ENCODE measurements at places on chromosomes 13 and 19. TPM values are rescaled to one million over a fixed set of nuclear protein-coding genes. Genes with fewer than 3 reads are reported as not detected.

DNA sequence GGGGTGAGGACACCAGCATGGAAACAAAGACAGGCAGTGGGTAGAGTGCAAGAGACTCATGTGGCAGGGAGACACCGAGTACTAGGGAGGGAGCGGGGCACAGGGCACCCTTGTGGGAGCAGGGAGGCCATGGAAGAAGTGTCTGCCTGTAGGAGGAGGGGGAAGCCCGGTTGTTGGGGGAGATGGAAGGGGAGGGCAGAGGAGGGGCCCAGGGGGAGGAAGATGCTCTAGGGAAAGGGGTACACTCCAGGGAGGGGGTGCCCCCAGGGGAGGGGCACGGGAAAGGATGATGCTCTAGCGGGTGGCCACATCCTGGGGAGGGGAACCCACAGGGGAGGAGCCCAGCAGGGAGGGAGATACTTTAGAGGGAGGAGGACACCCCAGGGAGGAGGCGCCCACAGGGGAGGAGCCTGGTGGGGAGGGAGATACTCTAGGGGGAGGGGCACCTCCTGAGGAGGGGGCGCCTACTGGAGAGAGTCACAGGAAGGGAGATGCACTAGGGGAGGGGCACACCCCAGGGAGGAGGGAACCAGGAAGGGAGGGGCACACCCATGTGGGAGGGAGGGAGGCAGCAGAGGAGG lies 24.9 kb downstream of the CPAMD8 start:
- no peak overlapping the region for H3K4me3 ChIP-seq
- no peak overlapping the region for H3K27ac ChIP-seq
- H3K27me3 ChIP-seq: no peaks in the 10 kb centered on the region
- H3K4me1 ChIP-seq: no peaks in the 10 kb centered on the region
- H3K36me3 ChIP-seq: no peaks in the 10 kb centered on the region
- DNase-seq: no peak

- peaks cover 4% of the 10 kb centered on the region for H3K27me3 ChIP-seq
- H3K27ac ChIP-seq: peak overlapping the region; percentile 48
- no peaks in the 10 kb centered on the region for H3K4me1 ChIP-seq
- no peak for DNase-seq
Observed at GRCh38 chr13:91155512-91156114, 191.9 kb upstream of the MIR17HG start.

DNA sequence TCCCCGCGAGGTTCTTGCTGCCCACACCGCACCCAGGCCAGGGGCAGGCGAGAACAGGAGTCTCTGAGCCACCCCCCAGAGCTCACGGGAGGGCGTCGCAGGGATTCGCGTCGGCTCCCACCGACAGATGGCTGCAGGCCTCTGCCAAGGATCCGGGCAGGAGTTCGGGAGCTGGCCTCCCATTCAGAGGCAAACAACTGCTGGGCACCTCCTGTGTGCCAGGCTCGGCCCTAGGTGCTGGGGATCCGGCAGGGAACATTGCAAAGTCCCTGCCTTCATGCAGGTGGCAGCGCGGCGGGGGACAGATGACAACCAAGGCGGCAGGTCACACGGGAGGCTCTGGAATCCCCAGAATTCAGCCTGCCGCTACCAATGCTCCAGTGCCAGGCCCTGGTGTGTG lies 25.3 kb downstream of the LRRC4B start:
- no peak for DNase-seq
- no peak overlapping the region for H3K4me3 ChIP-seq
- no peaks in the 10 kb centered on the region for H3K36me3 ChIP-seq
- no peak overlapping the region for H3K27ac ChIP-seq

DNA sequence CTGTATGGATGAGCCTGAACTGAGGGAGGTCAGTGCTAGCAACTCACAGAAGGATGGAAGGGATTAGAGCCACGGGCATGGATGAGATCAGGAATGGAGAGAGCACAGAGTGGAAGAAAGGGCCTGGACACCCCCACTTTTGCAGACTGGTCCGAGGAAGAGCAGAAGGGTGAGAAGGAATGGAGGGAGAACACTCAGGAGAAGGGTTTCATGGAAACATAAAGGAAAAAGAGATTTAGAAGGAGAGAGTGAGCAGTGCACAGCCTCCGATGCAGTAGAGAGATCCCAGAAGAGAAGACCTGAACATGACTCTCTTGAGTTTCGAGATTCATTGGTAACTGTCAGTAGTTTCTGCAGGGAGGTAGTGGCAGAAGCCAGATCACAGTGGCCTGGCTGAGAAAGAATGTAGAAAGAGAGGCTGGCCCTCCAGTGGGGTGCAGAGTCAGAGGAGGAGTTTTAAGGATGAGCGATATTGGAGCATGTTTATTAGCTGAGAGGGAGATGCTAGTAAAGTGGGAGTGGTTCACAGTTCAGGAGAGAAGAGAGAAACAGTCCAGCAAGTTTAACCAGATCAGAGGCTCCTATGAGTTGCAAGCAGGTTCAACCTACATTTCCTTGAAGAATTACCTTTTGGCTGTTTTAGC lies 108.9 kb downstream of the ZAR1L start:
- H3K4me3 ChIP-seq: no peak overlapping the region
- H3K36me3 ChIP-seq: peaks cover 5% of the 10 kb centered on the region
- no peaks in the 10 kb centered on the region for H3K27me3 ChIP-seq
- DNase-seq: no peak

GRCh38 chr19:28324275-28325060 lies 888.5 kb downstream of the UQCRFS1 start:
- H3K36me3 ChIP-seq: no peaks in the 10 kb centered on the region
- H3K27ac ChIP-seq: no peak overlapping the region
- no peak overlapping the region for H3K4me3 ChIP-seq
- no peaks in the 10 kb centered on the region for H3K4me1 ChIP-seq

The ZNF625 gene
- 8.5 TPM for total RNA-seq

DNA sequence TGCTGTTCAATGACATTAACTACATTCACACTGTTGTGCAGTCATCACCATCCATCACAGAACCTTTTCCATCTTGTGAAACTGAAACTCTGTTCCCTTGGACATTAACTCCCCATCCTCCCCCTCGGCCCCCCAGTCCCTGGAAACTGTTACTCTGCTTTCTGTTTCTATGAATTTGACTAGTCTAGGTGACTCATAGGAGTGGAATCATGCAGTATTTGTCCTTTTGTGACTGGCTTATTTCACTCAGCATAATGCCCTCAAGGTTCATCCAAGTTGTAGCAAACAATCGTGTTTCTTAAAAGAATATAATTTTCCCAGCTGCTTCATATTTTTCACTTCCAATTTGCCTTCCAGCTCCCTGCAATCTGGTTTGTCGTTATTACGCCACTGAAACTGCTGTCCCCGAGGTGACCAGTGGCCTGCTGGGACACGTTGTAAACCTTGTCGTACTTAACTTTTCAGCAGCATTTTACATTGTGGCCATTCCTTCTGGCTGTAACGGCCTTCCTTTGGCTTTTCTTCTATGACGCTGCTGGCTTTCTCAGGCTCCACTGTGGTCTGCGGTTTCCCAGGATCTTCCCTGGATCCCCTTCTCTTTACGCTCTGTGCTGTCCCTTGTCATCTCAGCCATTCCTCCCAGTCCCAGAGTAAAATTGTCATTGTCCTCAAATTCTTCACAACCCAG lies 74.0 kb downstream of the DHRS12 start:
- no peak for DNase-seq
- peaks cover 10% of the 10 kb centered on the region for H3K36me3 ChIP-seq
- H3K27ac ChIP-seq: peak overlapping the region; percentile 17
- H3K4me3 ChIP-seq: no peak overlapping the region
- H3K4me1 ChIP-seq: peaks cover 9% of the 10 kb centered on the region

DNA sequence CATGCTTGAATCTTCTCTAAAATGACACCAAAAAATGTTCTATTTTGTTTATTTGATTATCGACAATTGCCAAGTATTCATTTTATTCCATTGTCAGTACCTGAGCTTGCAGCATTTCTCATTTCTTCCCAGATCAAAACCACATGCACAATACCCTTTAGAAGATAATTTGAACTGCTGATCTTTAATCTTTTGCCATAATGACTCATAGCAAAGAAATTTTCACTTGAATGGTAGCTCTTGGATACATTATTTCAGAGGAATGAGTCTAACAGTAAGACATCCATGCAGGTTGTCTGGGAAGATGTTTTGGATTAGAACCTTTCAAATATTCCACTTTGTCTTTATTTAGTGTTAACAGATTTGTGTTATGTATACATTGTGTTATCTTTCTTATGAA lies 42.0 kb upstream of the RXFP2 start:
- no peaks in the 10 kb centered on the region for H3K36me3 ChIP-seq
- H3K4me1 ChIP-seq: no peaks in the 10 kb centered on the region
- no peak overlapping the region for H3K27ac ChIP-seq
- no peak for DNase-seq
- no peaks in the 10 kb centered on the region for H3K27me3 ChIP-seq
- no peak overlapping the region for H3K4me3 ChIP-seq

The LRG1 gene
- total RNA-seq: 15.9 TPM

The ZNF556 gene
- total RNA-seq: not detected

- no peak overlapping the region for H3K4me3 ChIP-seq
- peak; percentile 65 for DNase-seq
- no peak overlapping the region for H3K27ac ChIP-seq
Observed at GRCh38 chr13:78241278-78241919, 322.8 kb upstream of the EDNRB start.

The ICAM1 gene
- total RNA-seq: 245 TPM

DNA sequence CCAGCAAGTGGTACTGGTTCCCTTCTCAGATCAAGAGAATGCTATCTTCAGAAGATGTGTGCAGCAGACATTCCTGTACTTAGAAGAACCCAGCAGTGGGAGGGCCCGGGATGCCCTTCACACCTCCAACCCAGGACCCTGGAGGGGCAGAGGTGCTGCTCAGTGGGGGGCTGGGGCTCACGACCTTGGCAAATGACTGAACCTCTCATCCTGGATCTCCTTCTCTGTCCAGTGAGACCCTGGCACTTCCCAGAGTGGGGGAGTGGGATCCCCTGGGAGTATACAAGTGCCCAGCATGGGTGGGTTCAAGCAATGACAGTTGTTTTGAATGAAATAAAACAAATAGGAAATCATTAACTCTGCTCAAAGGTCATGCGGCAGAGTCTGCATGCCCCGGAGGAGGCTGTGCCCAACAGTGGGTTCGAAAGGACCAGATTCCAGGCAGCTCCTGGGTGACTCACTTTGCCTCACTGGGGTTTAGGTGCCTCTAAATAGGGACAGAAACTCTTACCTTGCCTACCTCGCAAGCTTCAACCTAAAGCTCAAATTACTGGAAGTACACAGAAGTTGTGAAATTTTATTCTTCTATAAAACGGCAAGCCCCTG lies 26.9 kb downstream of the GGACT start:
- H3K27me3 ChIP-seq: no peaks in the 10 kb centered on the region
- no peaks in the 10 kb centered on the region for H3K36me3 ChIP-seq
- peak; percentile 53 for DNase-seq
- H3K4me3 ChIP-seq: no peak overlapping the region
- no peaks in the 10 kb centered on the region for H3K4me1 ChIP-seq

- no peaks in the 10 kb centered on the region for H3K4me1 ChIP-seq
- DNase-seq: no peak
- no peak overlapping the region for H3K4me3 ChIP-seq
- no peak overlapping the region for H3K27ac ChIP-seq
- no peaks in the 10 kb centered on the region for H3K36me3 ChIP-seq
Observed at GRCh38 chr19:3821156-3821555, 35.0 kb upstream of the MATK start.

GRCh38 chr13:28496188-28496564 lies 1.2 kb upstream of the FLT1 start:
- DNase-seq: peak; percentile 74
- H3K36me3 ChIP-seq: no peaks in the 10 kb centered on the region
- H3K27ac ChIP-seq: no peak overlapping the region
- peak overlapping the region; percentile 57 for H3K4me3 ChIP-seq

GRCh38 chr19:28956421-28956820 lies 256.5 kb downstream of the UQCRFS1 start:
- H3K36me3 ChIP-seq: no peaks in the 10 kb centered on the region
- H3K27ac ChIP-seq: no peak overlapping the region
- no peak overlapping the region for H3K4me3 ChIP-seq
- H3K4me1 ChIP-seq: no peaks in the 10 kb centered on the region
- DNase-seq: no peak

GRCh38 chr13:77535448-77535847 lies at the start of gene SCEL:
Gene SCEL (plus strand): TSS chr13:77535706. CDS start chr13:77555876, 20,170 bp downstream.
- no peaks in the 10 kb centered on the region for H3K36me3 ChIP-seq
- peak within 1 kb of the TSS; percentile 29 for H3K4me3 ChIP-seq
- no peak for DNase-seq
- H3K4me1 ChIP-seq: no peaks in the 10 kb centered on the region

The EHD2 gene
- total RNA-seq: 210 TPM

DNA sequence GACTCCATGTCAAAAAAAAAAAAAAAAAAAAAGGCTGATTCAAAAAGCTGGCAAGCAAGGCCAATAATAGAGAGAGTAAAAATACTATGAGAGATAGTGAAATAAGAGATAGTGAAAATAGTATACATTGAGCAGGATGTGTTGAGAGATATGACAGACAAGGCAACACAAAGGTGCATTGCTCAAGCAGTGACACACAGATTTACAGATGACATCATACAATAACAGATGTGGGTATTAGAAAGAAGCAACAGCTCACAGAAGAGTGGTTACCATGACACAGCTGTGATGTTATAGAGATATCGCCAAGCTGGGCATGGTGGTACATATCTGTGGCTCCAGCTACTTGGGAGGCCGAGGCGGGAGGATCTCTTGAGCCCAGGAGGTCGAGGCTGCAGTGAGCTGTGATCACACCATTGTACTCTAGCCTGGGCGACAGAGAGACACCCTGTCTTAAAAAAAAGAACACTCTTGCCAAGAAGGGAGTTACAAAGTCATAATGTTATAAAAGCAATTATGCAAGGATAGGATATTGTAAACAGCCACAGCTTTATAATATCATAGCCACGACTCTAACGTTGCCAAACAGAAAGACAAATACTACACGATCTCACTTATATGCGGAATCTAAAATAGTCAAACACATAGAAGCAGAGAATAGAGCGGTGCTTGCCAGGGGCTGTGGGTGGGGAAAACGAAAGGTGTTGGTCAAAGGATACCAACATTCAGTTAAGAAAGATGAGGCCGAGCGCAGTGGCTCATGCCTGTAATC lies 10.3 kb downstream of the TNFSF9 start:
- H3K27ac ChIP-seq: no peak overlapping the region
- no peaks in the 10 kb centered on the region for H3K27me3 ChIP-seq
- DNase-seq: peak; percentile 11
- H3K4me1 ChIP-seq: no peaks in the 10 kb centered on the region

DNA sequence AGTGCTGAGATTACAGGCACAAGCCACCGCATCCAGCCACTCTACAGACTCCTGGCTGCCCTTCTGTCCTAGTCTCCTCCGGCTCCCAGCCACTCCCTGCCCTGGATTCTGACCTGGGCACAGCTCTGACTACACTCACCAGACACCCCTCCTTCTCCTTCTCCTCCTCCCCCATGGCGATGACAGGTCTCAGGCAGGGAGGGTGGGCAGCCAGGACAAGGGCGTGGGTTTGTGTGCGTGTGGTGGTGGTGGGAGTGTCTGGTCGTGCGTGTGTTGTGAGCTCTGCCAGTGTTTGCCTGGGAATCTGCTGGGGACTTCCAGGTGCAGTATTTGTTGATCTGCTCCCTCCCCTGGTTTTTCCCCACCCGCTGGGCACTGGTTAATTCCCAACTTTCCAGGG lies 3.0 kb upstream of the NCCRP1 start:
- H3K27me3 ChIP-seq: peaks cover 44% of the 10 kb centered on the region
- no peak overlapping the region for H3K27ac ChIP-seq
- H3K36me3 ChIP-seq: no peaks in the 10 kb centered on the region
- DNase-seq: no peak

All from upper lobe of right lung (tissue), 1 donor.